ENCODE measurements at places on chromosomes 6 and 20. TPM values are rescaled to one million over a fixed set of nuclear protein-coding genes. Genes with fewer than 3 reads are reported as not detected.

CST2 gene
- 1.6 TPM for total RNA-seq

PTGIS gene
- total RNA-seq: 0.02 TPM

SEL1L2 gene
- not detected for total RNA-seq

OR2H2 gene
- total RNA-seq: not detected

SLC23A2 gene
- 16.1 TPM for total RNA-seq

CYB5R4 gene
- total RNA-seq: 21.6 TPM

MROH8 gene
- 0.70 TPM for total RNA-seq

POPDC3 gene
- 21.5 TPM for total RNA-seq

RBPJL gene
- total RNA-seq: not detected

KCNQ2 gene
- total RNA-seq: 0.61 TPM

GSTA2 gene
- not detected for total RNA-seq

EPHA7 gene
- 0.11 TPM for total RNA-seq

MAN1A1 gene
- 0.03 TPM for total RNA-seq

TFEB gene
- total RNA-seq: 11.9 TPM

TREM2 gene
- 0.08 TPM for total RNA-seq

WDR27 gene
- 9.0 TPM for total RNA-seq

PRDM1 gene
- total RNA-seq: 5.4 TPM

GINS1 gene
- 34.9 TPM for total RNA-seq

KIF25 gene
- total RNA-seq: 0.23 TPM

All from A549 treated with dexamethasone at 1 μM for 4 hours (cell line).